Stimulated activated CD8-positive, alpha-beta memory T cell treated with anti-CD3 and anti-CD28 coated beads, Interleukin-4, amount 100 ng/mL, for 4 hours (primary cell): ENCODE measurements at places on chromosomes 12 and 14.

- DNase-seq, result no peak
These were observed 54.9 kb upstream of the CISTR start for GRCh38 chr12:53806721-53807120.

GRCh38 chr14:60758885-60759284 is 24.3 kb downstream of the MNAT1 start:
- DNase-seq, result no peak

DNA sequence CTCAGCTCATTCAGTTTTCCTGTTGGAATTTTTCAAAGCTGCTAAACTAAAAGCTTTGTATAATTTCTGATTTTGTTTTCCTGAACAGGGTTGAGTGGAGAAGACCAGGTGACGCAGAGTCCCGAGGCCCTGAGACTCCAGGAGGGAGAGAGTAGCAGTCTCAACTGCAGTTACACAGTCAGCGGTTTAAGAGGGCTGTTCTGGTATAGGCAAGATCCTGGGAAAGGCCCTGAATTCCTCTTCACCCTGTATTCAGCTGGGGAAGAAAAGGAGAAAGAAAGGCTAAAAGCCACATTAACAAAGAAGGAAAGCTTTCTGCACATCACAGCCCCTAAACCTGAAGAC is 367.1 kb upstream of the OR4E1 start:
- no peak for DNase-seq

- DNase-seq, result no peak
These were observed 58.4 kb upstream of the BDKRB2 start for GRCh38 chr14:96146131-96146771.

DNA sequence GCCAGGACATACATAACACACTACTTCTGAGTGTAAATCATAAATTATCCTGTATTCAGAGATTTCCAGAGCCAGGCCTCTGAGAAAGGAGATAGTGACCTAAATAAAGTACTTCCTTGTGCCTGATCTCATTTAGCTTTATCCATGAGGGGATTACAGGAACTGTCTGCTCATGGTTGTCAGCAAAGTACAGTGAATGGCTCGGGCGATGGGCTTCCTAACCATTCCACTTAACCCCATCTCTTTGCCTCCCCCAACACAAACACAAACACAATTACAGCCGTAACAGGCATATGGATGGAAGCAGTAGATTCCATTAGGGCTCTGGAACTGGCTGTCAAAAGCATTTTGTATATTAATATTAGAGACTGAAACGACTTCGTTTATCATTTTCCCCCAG is 206.7 kb upstream of the CPNE8 start:
- no peak for DNase-seq

- no peak for DNase-seq
These were observed 307.7 kb downstream of the CCDC91 start for GRCh38 chr12:28497889-28498411.

GRCh38 chr12:33786532-33786931 is 235.8 kb upstream of the ALG10 start:
- no peak for DNase-seq

DNA sequence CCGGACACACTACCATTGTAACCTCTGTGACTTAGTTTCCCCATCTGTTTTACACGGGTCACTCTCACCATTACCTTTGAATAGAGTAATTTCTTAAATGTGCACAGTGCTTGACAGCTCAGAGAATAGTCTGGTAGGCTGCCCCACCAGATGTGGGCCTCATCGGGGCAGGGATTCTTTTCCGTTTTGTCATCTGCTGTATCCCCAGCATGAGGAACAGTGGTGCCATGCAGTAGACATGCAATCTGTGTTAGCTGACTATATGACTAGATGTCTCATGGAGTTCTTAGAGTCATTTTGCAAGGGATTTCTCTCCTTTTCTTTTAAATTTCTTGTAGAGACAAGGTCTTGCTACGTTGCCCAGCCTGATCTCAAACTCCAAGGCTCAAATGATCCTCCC is 44.9 kb upstream of the PLEKHG3 start:
- no peak for DNase-seq

DNA sequence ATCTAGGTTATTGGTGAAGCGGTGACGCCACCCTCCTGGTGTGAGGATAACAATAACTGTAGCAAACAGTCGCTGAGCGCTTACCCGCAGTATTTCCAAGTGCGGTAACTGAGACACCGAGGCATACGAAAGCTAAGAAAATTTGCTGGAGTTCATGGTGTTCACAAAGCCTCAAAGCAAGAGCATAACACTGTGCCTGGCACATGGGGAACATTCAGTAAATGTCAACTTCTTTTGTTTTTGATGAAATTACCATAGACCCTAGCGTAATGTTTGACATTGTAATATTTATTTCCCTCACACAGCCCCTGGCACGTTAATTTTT is 767 bp downstream of the YEATS4 start:
- no peak for DNase-seq

DNA sequence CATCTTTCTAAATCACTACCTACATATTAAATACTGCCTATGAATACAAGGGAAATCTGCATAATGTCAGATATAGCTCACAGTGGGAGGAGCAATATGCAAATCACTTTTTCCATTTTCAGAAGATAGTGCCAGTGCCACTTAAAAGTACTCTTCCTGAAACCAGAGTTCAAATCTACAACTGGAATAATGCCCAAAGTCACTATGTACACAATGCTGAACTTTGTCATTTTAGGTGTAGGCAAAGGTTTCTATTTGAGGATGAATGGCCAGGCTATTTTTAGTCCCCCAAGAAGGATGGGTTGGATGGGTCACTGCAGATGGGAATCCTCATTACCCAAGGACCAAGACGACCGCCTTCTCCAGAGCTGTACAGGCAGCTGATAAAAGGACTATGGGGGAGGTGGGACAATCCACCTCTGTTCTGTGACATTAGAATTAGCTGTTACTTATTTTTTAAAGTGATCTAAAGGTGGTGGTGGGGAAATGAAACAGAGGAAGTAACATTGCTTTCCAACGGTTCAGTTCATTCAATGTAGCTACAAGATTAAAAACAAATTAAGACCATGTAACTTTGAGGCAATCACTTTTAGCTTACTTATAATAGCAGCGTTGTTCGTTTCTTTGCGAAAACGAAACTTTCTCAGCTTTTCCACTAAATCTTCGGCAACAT is 5.6 kb downstream of the GMFB start:
- DNase-seq, result no peak

GRCh38 chr14:70595443-70596185 is 4.8 kb downstream of the MED6 start:
- no peak for DNase-seq

DNA sequence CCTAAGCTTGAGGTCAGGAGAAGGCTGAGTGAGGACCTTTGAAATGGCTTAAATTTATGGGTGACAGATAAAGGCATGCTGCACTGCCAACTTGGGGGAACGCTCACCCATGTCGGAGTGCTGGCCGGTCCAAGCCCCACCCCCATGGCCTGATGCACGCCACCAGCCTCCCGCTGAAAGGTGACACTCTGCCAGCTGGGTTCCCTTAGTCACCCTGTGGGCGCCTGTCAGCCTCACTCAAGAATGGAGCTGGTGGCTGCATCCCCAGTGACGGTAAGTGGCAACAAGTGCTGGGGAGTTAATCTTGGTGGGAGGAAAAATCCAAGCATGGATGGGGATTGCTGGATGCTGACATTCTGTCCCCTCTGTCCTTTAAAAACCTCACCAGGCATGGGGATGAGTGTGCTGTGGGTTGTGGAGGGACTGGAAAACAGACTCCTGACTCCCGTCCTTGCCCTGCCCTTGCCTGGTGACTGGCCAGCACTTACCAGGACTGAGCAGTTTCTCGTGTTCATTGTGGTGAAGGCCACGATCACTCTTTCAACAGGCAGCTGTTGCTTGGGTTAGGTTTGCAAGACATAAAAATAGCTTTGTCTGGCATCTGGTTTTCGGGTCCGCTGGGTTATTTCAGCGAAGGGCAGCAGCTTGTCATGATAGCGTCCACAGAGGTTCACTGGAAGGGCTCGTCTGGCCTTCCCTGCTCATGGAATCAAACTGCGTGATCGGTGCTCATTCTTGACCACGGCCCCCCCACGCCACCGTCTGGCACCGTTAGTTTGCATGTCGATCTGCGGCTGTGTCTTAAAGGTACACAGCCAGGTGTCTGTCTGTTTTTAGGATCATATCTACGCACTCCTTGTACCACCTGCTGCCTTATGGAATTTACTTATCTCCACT is 15.0 kb downstream of the ACACB start:
- DNase-seq, result no peak

DNA sequence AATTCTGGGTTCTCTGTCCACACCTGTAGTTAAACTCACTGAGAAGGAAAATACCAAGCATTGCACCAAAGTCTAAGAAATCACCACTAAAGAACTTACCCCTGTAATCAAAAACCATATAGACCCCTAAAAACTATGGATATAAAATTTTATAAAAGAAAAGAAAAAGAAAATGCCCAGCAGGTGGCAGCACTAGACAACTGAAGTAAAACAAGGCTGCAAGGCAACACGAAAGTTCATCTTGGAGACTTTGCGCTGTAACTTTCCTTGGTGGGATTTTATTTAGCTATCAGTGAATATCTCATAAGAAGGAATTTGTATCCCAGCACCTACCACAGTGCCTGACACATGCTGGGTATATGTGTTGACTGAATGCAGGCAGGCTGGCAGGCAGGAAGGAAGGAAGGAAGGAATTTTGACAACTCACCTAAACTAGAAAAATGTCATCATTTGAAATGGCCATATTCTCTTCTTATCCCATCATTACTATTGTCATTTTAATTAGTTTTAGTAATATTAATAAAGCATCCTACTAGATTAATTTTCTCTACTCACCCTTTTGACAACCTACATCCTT is 68.2 kb upstream of the ETV6 start:
- DNase-seq, result peak; percentile 21

- no peak for DNase-seq
These were observed 22.3 kb downstream of the IFT43 start for GRCh38 chr14:76007852-76008251.

GRCh38 chr14:55889124-55889523 is 229.1 kb upstream of the PELI2 start:
- no peak for DNase-seq

- DNase-seq, result no peak
These were observed 339.2 kb downstream of the ACSS3 start for GRCh38 chr12:81417056-81417455.

DNA sequence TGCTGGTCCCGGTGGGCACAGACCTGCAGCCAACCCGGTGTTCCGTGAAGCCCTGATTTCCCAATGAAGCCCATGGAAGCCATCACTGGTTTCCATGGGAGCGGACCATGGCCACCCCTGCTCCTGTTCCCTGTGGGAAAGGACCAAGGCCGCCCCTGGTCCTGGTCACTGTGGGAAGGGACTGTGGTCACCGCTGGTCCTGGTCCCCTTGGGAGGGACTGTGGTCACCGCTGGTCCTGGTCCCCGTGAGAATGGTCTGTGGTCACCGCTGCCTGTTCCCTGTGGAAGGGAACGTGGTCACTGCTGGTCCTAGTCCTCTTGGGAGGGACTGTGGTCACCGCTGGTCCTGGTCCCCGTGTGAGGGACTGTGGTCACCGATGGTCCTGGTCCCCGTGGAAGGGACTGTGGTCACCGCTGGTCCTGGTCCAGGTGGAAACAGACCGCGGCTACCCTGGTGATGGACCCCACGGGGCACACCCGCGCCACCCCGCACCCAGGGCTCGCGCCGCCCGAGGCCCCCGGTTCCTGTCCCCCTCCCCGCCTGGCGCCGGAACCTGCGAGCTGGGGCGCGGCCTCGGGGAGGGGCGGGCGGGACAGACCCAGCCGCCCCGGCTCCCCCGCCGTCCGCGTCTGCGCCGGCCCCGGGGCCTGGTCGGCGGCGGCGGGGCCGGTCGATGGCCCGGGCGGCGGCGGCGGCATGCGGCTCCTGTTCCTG is at the start of gene GLT1D1:
Gene GLT1D1, plus strand, starts transcription at position 594 of the 715 bp plus-strand sequence. Its CDS starts 104 bp downstream, at position 698.
- DNase-seq, result no peak

- DNase-seq, result no peak
These were observed 20.5 kb downstream of the WBP11 start for GRCh38 chr12:14782756-14783155.

- no peak for DNase-seq
These were observed 28.9 kb upstream of the GARIN6 start for GRCh38 chr12:99618657-99619056.

GRCh38 chr12:53231921-53232645 is at the start of gene RARG:
RARG (minus strand) TSS chr12:53232209; CDS start chr12:53227545, 4,664 bp downstream.
- peak; percentile 58 for DNase-seq

DNA sequence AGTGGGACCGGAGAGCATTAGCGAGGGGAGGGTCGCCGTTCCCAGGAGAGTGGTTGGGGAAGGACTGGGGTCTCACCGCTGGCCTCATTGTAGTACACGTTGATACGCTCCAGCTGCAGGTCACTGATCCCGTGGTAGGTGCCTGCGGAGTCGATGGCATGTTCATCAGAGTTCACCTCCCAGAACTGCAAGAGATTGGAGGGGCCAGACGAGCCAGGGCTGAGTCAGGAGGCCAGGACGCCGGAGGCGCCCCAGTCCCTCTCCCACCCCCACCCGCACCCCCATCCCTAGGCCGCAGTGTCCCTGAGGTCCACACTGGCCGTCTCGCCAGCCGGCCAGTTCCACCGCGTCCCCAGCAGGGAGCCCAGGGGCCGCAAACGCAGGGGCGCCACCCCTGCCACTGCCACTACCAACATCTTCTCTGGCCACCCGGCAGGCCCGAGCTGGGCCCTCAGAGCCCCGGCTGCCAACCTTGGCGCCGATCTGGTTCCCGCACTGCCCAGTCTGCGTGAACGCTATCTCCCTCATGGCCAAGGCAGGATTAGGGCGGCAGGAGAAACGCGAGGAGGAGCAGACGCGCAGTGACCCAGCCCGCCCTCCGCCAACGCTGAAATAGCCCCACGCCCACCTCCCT is 144.2 kb downstream of the ALG10 start:
- DNase-seq, result no peak

DNA sequence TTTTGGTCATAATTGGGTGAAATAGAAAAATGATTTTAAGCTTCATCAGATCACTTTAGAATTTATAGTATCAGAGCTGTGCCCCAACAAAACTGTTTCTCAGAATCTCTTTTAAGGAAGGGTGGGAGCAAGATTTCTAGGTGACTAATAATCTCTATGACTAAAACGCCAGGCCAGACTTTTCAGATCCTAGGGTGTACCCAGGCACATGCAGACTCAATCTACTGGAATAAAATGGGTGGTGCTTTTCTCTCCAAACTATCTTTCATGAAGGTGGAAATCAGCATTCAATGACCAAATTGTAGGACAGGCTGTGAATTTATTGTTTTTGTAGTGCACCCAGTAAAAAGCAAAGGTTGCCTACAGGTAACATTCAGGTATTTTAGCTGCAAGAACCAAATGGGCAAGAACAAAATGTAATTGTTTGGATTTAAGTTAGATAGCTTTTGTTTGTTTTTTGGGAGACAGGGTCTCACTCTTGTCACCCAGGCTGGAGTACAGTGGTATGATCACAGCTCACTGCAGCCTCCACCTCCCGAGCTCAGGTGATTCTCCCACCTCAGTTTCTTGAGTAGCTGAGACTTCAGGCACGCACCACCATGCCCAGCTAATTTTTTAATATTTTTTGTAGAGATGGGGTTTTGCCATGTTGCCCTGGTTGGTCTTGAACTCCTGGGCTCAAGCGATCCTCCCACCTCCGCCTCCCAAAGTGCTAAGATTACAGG is 49.5 kb downstream of the PPP2R5C start:
- DNase-seq, result no peak

GRCh38 chr14:95054346-95055280 is 102.7 kb downstream of the DICER1 start:
- DNase-seq, result no peak
